ENCODE measurements at places on chromosomes 3 and 15. TPM values are rescaled to one million over a fixed set of nuclear protein-coding genes. Genes with fewer than 3 reads are reported as not detected.

NRROS gene
- total RNA-seq = 34.7 TPM

A4GNT gene
- total RNA-seq = not detected

CACNA2D2 gene
- total RNA-seq = 1.7 TPM

FGD5 gene
- total RNA-seq = not detected

DLL4 gene
- total RNA-seq = not detected

EPB42 gene
- total RNA-seq = not detected

GOLGA8J gene
- not detected for total RNA-seq

CATSPER2 gene
- total RNA-seq = 7.6 TPM

WDR76 gene
- total RNA-seq = 61.4 TPM

EPHB1 gene
- 8.1 TPM for total RNA-seq

SEMA6D gene
- not detected for total RNA-seq

COX17 gene
- 48.8 TPM for total RNA-seq

EPHB3 gene
- total RNA-seq = 0.10 TPM

SIDT1 gene
- 29.9 TPM for total RNA-seq

CTXN2 gene
- not detected for total RNA-seq

STRIT1 gene
- total RNA-seq = not detected

CCR3 gene
- total RNA-seq = 0.24 TPM

LSAMP gene
- total RNA-seq = not detected

GPR149 gene
- total RNA-seq = not detected

LSMEM2 gene
- total RNA-seq = not detected

CERS3 gene
- 0.71 TPM for total RNA-seq

RNU5B-1 gene
- total RNA-seq = not detected

MYRIP gene
- not detected for total RNA-seq

MYD88 gene
- 74.7 TPM for total RNA-seq

C2CD4A gene
- total RNA-seq = not detected

FGF12 gene
- total RNA-seq = not detected

POTEB2 gene
- total RNA-seq = not detected

CPNE9 gene
- 0.59 TPM for total RNA-seq

LEKR1 gene
- 0.59 TPM for total RNA-seq

NANOGP8 gene
- not detected for total RNA-seq

TGM5 gene
- total RNA-seq = 0.20 TPM

Data from T-helper 1 cell treated with Interleukin-12 subunit alpha and Interleukin-12 subunit beta and Interleukin-4 antibody, amounts not matched to agents 30 ng/mL and 1 ng/mL, for 36 hours (primary cell).